Progenitor cell of endocrine pancreas (in vitro differentiated cells): ENCODE measurements at places on chromosomes 7 and 10. TPM values are rescaled to one million over a fixed set of nuclear protein-coding genes. Genes with fewer than 3 reads are reported as not detected.
A peak's percentile ranks its signal among the peaks of the same experiment; 100 is the strongest.

GRCh38 chr7:15128716-15129115 is 226.2 kb upstream of the DGKB start:
- no peaks in the 10 kb centered on the region for H3K27me3 ChIP-seq
- no peak overlapping the region for H3K4me3 ChIP-seq
- DNase-seq, result no peak
- H3K36me3 ChIP-seq, result no peaks in the 10 kb centered on the region
- peak overlapping the region; percentile 71 for H3K27ac ChIP-seq

DNA sequence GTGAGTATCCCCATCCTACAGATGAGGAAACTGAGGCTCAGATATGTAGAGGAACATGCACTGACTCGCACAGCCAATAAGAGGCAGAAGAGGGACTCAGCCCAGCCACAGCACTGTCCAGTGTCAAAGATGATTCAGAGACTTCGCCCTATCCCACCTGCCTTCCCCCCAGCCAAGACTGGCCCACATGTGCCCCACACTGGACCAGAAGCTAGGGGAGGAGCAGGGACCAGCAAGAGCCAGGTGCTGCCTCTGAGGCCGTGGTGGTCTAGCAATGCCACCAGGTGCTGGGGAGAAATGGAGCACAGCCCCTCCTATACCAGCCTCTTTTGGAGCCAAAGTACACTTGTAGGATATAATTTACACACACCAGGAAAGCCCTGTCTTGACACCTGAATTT is 22.3 kb downstream of the GRID1 start:
- H3K27me3 ChIP-seq, result peaks cover 13% of the 10 kb centered on the region
- H3K4me3 ChIP-seq, result no peak overlapping the region
- H3K36me3 ChIP-seq, result no peaks in the 10 kb centered on the region

GRCh38 chr7:108291791-108292440 is 161.8 kb upstream of the LAMB4 start:
- H3K4me3 ChIP-seq, result no peak overlapping the region
- peaks cover 21% of the 10 kb centered on the region for H3K4me1 ChIP-seq
- no peak for DNase-seq
- H3K27ac ChIP-seq, result no peak overlapping the region
- no peaks in the 10 kb centered on the region for H3K27me3 ChIP-seq
- H3K36me3 ChIP-seq, result no peaks in the 10 kb centered on the region

DNA sequence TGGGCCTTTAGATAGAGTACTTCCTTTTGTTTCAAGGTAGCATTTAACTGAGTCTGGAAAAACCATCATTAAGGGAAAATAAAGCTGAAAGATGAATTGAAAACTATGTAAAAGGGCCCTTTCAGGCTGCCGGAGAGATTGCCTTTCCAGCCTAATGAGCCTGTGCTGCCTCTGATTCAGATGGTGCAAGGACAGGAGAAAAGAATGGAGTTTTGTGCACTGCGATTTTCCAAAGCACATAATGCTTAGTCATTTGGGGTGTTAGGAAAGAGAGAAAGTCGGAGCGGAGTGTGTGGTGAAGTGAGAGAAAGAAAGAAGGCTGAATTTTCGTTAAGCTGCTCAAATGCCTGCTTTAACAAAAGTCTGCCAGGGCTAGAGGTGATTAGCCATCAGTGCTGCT is 259.7 kb downstream of the PAXIP1 start:
- no peaks in the 10 kb centered on the region for H3K36me3 ChIP-seq
- no peak overlapping the region for H3K4me3 ChIP-seq
- no peak overlapping the region for H3K27ac ChIP-seq

Gene MYOZ1
- 0.31 TPM in 1 of 2 replicates, not detected in the other for total RNA-seq

Gene THSD7A
- 4.7 and 8.1 TPM in 2 replicates for total RNA-seq

Gene ANXA8L1
- not detected in 2 replicates for total RNA-seq

Gene PRPS1L1
- total RNA-seq, result not detected in 2 replicates

Gene PTPRN2
- total RNA-seq, result 9.4 and 11.4 TPM in 2 replicates

Gene ANKRD61
- 0.22 and 0.47 TPM in 2 replicates for total RNA-seq
